ENCODE measurements at places on chromosomes 11 and 22. TPM values are rescaled to one million over a fixed set of nuclear protein-coding genes. Genes with fewer than 3 reads are reported as not detected.

PANX2 gene
- 1.0 TPM for total RNA-seq

NDUFC2 gene
- total RNA-seq: 232 TPM

PRAME gene
- total RNA-seq: not detected

CTTN gene
- total RNA-seq: 264 TPM

OR8H1 gene
- total RNA-seq: not detected

TOB2 gene
- 22.3 TPM for total RNA-seq

OR52B2 gene
- not detected for total RNA-seq

APOA4 gene
- total RNA-seq: not detected

LRRN4CL gene
- total RNA-seq: 0.41 TPM

SLC22A6 gene
- total RNA-seq: not detected

SERGEF gene
- 27.8 TPM for total RNA-seq

JHY gene
- total RNA-seq: 4.0 TPM

NUDT8 gene
- 7.2 TPM for total RNA-seq

MCHR1 gene
- 0.28 TPM for total RNA-seq

TSSK2 gene
- total RNA-seq: not detected

PKNOX2 gene
- 0.04 TPM for total RNA-seq

KRTAP5-11 gene
- not detected for total RNA-seq

DNAJB7 gene
- not detected for total RNA-seq

CHID1 gene
- total RNA-seq: 63.7 TPM

ARHGEF17 gene
- total RNA-seq: 9.7 TPM

PIH1D2 gene
- 2.4 TPM for total RNA-seq

ANAPC15 gene
- 93.2 TPM for total RNA-seq

PARVG gene
- total RNA-seq: not detected

IRAG1 gene
- total RNA-seq: 0.03 TPM

OR5P2 gene
- 0.07 TPM for total RNA-seq

CD59 gene
- total RNA-seq: 670 TPM

CYB5R2 gene
- 46.3 TPM for total RNA-seq

SAA1 gene
- 14.6 TPM for total RNA-seq

SYT7 gene
- total RNA-seq: 4.5 TPM

TTC36 gene
- total RNA-seq: not detected

OR52H1 gene
- not detected for total RNA-seq

TRIM48 gene
- total RNA-seq: not detected

KDELR3 gene
- total RNA-seq: 15.4 TPM

PDGFD gene
- 0.11 TPM for total RNA-seq

C11orf91 gene
- total RNA-seq: 0.41 TPM

OR52I2 gene
- total RNA-seq: not detected

SYT9 gene
- total RNA-seq: not detected

NPAS4 gene
- total RNA-seq: not detected

DTX4 gene
- 5.7 TPM for total RNA-seq

VPREB1 gene
- not detected for total RNA-seq

DCHS1 gene
- 0.11 TPM for total RNA-seq

ATP5MG gene
- 193 TPM for total RNA-seq
